Calu3 (cell line): ENCODE measurements at places on chromosomes 3 and 15. TPM values are rescaled to one million over a fixed set of nuclear protein-coding genes. Genes with fewer than 3 reads are reported as not detected.

Gene MANF
- 140 and 176 TPM in 2 replicates for total RNA-seq

Gene BUB1B
- 39.0 and 41.8 TPM in 2 replicates for total RNA-seq

Gene SLITRK3
- total RNA-seq = not detected in 2 replicates

Gene COX17
- 48.4 and 51.3 TPM in 2 replicates for total RNA-seq

Gene KLF15
- 8.2 and 10.6 TPM in 2 replicates for total RNA-seq

Gene GOLGA8S
- 0.09 TPM in 1 of 2 replicates, not detected in the other for total RNA-seq

Gene C3orf85
- total RNA-seq = not detected in 2 replicates

- DNase-seq = no peak
Measured at GRCh38 chr15:79887054-79887930, 9.5 kb downstream of the MTHFS start.

DNA sequence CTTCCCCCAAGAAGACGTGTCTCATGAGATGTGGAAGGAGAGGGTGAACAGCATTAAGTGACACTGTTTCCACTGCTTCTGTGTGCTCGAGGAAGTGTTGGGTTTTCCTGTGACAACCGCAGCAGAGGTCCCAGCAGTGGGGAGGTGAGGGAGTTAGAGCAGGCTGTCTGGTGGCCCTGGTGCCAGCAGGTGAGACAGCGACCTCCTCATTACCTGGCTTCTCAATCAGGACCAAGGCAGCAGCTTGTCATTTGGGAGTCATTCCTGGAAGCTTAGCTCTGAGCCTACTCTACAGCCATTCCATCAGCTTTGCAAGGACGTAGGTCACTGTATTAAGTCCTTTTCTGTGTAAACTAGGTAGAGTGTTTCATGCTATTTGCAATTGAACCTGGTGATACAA, 63.3 kb upstream of the RGMA start:
- DNase-seq = no peak

- no peak for DNase-seq
Measured at GRCh38 chr15:51561271-51561670, 61.3 kb downstream of the DMXL2 start.
